ENCODE measurements at places on chromosomes 6 and 20.

- DNase-seq: no peak
Measured at GRCh38 chr6:165081944-165082532, 227.4 kb downstream of the C6orf118 start.

DNA sequence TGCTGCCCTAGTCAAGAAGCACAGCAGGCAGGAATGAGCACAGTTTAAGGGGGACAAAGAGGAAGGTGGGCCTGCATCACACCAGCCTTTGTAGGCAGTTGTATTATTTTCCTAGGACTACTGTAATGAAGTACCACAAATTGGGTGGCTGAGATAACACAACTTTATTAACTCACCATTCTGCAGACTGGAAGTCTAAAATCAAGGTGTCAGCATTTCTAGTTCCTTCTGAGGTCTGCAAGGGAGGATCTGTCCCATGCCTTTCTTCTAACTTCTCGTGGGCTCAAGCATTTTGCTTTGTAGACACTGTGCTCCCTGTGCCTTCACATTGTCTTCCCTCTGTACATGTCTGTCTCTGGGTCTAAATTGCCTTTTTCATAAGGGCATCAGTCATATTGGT lies 488.5 kb upstream of the JARID2 start:
- no peak for DNase-seq

GRCh38 chr6:82882363-82883023 lies 183.1 kb downstream of the UBE3D start:
- no peak for DNase-seq

- DNase-seq: no peak
Measured at GRCh38 chr20:38294076-38294591, 9.8 kb upstream of the BPI start.

DNA sequence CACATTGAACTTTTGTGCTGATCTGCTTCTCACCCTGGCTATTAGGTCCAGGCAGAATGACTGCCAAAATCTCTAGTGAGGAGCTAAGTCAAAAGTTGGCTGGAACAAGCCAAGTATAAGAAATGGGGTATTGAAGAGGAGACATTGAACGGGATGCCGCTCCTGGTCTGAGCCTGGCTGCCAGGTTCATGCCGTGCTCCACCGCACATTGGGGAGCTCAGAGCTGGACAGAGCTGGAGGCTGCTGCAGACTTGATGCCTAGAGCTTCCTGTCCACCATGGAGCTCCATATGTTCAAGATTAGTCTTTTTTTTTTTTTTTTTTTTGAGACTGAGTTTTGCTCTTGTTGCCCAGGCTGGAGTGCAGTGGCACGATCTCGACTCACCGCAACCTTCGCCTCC lies 4.1 kb upstream of the IFT52 start:
- DNase-seq: no peak

DNA sequence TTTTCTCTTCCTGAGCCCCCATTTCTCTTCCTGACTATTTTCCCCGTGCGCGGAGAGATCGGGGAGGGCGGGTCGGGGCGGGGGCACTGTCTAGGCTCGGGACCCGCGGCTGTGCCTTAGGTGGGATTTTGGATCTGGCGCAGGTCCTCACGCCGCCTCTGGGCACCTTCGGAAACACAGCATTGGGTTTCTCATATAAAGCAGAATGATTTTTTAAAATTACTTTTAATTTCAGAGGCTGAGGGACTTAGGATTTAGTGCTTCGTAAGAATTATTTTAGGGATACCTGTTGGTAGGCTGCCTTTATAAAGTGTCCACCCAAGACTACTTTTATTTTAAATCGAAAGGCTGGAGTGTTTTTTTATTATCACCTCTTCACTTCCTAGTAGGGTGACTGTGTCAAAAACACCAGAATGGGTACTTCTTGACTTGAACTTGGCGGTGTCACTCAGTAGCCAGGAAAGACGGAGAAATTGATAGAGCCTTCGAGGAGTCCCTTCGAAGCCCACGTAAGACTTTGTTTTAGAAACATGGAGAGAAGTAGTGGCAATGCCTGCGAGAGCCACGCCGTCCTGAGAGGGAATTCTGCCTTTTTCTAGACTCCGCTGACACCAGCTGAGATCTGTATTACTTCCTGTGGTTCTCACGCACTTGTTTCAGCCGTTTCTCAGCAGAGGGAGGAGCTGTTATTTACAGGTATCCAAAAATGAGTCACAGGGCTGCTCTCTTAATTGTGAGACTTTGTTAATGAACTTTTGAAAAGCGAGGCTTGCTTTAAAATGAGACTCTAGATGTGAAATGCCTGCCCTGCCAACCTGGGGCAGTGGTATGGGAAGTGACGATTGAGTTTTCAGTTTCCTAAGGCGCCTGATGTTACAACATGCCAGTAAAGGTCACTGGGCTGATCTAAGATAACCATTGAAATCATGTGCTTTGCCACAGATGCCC lies 667 bp downstream of the STX11 start:
- DNase-seq: no peak

- no peak for DNase-seq
Measured at GRCh38 chr6:37110500-37111461, 59.2 kb upstream of the PIM1 start.

DNA sequence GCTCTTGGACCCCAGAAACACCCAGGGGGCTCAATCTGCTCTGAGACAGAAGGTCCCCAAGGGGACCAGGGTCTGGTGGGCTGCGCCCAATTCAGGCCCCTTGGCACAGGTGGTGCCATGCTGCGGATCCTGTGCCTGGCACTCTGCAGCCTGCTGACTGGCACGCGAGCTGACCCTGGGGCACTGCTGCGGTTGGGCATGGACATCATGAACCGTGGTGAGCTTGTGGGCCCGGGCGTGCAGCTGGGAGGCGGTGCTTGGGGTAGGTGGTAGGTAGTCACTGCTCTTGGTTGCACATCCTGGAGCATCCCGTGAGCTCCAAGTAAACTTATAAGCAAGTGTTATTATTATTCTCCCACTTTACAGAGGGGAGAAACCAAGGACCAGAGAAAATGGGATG lies at the start of gene BPIFB6:
Gene BPIFB6 (plus strand): TSS at position 118 of the 400 bp plus-strand sequence. CDS start 0 bp downstream, at position 118.
- no peak for DNase-seq

DNA sequence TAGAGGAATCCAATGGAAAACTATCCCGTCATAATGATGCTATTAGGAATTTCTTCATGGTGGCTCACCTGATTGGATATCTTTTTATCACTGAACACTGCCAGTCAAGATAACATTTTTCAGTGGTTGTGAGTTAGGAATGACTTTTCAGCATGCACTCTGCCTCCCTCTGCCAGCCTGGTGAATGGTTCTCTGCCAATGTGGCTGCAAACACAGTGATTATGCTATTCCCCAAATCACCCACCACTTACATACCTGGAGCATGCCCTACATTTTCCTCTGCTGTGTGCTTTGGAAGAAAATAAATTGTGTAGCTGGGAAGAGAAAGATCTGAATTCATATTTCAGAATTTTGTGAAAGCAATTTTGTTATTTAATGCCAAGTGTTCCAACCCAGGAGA lies 102.6 kb upstream of the LAMP5 start:
- DNase-seq: no peak

DNA sequence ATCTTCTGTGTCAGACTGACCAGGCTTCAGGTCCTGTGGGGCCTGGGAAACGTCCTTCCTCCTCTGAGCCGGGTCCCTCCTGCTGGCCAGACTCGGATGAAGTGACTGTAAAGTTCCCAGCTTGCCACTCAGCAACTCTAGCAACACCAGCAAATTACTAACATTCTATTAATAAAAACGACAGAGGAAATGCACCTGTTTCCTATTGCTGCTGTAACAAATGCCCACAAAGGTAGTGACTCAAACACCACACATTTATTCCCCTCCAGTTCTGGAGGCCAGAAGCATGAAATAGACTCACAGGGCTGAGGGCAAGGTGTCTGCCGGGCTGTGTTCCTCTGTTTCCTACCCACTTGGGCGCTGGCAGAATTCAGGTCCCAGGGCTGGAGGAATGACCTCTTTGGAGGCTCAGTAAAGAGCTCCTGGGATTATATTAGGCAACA lies 48.8 kb downstream of the CTCFL start:
- DNase-seq: no peak

GRCh38 chr20:33570743-33571142 lies 80.8 kb downstream of the CBFA2T2 start:
- DNase-seq: no peak

DNA sequence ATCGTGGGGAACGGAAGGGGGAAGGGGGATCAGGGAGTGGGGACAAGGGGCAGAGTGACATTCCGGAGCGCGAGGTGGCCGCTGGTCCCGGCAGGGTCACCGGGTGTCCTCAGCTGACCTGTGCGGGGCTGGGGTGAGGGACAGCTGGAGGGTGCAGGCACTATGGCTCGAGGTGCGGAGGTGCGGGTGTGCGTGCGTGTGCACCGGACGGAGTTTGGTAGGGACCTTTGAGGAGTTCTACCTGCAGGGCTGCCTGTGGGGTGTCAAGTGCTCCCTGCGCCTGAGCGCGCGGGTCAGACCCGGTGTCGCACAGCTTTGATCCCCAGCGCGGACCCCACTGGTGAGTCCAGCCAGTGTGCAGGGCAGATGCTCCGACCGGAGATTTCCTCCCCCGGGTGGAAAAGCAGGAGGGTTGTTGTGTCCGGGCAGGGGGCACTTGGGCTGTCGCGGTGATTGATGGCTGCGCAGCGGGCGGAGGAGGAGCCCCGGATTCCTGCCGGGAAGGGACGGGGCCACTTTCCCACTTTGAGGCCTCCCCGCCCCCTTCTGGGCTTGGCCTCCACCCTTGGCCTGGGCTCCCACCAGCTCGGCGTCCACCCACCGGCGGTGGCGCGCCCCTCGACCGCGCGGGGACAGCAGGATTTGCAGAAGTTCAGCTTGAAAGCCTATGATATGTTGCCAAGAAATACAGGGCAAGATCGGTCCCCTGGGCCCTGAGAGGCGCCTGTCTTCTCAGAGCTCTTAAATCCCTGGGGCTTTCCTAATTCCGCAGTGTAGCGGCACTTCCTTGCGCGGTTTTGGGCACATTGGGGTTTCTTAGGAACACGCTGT lies 658 bp downstream of the RIN2 start:
- peak; percentile 67 for DNase-seq

GRCh38 chr6:170039156-170040114 lies 251.4 kb downstream of the DLL1 start:
- DNase-seq: no peak

DNA sequence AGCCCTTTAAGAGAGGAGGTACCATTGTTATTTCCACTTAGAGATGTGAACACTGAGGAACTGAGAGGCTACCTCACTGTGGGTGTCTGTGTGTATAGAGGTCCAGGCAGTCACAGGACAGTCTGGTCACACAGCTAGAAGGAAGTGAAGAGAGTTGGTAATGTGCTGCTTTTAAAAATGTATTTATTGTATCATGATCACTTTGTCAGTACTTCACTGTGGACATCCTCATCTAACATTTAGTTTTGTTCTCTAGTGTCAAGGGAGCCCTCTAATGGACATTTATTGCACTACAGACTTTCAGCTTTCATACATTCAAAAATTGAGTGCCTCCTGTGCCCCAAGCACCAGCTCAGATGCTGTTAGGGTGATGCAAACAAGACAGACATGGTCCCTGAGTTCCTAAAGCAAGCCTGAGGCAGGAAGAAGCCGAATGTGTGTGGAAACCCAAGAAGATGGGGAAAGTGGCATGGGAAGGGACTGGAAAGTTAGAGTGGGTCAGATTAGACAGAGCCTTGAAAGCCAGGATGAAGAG lies 123.0 kb downstream of the SLC16A10 start:
- peak; percentile 38 for DNase-seq

DNA sequence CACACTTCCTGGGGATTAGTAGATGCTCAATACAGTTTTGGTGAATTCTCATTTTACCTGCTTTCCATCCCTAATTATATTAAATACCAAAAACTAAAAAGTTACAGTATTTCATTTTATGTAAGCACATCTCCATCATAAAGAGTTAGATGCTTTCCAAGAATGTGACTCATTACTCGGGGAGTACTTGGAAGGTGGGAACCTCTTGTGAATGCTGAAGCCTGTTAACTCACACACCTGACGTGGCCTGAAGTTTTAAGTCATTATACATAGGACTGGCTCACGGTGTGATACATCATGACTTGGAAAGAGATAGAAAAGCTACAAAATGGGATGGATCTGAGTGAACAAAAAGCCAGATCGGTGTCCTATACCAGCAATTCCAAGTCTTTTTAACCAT lies 2.2 kb upstream of the OSER1 start:
- DNase-seq: no peak

- no peak for DNase-seq
Measured at GRCh38 chr6:138219398-138219797, 1.1 kb upstream of the PBOV1 start.

DNA sequence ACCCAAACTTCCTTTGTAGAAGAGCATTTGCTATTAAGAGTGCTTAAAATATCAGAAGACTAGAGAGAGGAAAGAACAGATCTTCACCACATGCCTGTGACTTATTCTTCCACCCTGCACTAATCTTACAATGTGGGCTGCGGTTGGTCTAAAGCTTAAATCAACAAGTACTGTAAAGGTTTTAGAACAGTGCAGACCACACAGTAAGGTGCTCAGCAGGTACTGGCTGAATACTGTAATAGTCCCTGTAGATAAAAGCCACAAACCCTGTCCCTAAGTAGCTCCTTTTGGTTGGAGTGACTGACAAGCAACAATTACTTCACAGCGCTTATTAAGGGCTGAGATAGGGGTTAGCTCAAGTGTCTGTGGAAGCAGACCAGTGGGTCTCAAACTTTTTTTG lies 972 bp upstream of the PHF3 start:
- DNase-seq: no peak

DNA sequence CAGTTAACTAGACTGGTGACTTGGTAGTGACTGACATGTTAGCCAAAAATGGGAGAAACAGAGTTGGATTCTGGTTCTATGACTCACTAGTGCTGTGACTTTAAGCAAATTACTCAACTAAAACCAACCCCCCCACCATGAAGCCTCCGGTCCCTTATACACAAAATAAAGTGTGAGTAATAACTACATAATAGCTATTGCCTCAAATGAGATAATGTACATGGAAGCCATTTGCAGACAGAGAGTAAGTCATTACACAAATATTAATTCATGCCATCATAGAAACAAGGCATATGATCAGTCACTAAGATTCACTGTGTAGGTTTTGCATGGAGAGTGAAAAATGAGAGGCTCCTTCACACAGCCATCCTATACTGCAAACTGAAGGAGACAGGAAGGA lies 111.9 kb downstream of the HIVEP2 start:
- no peak for DNase-seq

DNA sequence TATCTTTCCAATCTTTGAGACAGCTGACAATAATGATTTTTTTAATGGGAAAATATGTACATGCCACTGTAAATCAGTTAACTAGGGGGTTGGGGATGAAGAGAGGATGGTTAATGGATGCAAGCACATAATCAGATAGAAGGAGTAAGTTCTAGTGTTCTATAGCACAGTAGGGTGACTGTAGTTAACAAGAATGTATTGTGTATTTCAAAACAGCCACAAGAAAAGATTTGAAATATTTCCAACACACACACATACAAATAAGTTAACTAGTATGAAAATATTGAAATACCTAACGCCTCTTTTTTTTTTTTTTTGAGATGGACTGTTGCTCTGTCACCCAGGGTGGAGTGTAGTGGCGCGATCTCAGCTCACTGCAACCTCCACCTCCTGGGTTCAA lies 153.4 kb upstream of the SALL4 start:
- no peak for DNase-seq
